ENCODE measurements at places on chromosomes 6 and 20.

- no peak overlapping the region for H3K27ac ChIP-seq
- H3K27me3 ChIP-seq, result no peaks in the 10 kb centered on the region
- peaks cover under 1% of the 10 kb centered on the region for H3K36me3 ChIP-seq
- no peak for DNase-seq
- H3K4me3 ChIP-seq, result no peak overlapping the region
Measured at GRCh38 chr6:163585932-163586437, 171.5 kb downstream of the QKI start.

GRCh38 chr20:37280403-37280802, 9.1 kb upstream of the MANBAL start:
- H3K27ac ChIP-seq, result no peak overlapping the region
- no peak overlapping the region for H3K4me3 ChIP-seq
- H3K27me3 ChIP-seq, result no peaks in the 10 kb centered on the region
- peaks cover 9% of the 10 kb centered on the region for H3K4me1 ChIP-seq

DNA sequence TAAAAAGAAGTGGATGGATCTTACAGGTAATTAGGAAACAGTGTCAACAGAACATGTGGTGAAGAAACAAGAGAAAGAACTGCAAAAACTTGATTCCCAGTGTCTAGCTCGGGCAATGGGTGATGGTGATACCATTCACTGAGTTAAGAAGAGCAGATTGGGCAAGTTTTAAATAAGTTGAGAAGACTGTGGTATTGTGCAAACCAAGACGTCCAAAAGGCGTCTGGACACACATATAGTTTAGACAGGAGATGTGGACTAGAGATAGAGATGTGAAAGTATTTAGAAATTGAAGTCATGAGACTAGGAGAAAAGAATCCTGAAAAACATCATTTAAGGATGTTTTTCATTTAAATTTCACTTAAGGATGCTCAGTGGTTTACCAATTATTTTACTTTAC, 53.9 kb downstream of the CDK19 start:
- H3K27me3 ChIP-seq, result no peaks in the 10 kb centered on the region
- peaks cover 10% of the 10 kb centered on the region for H3K36me3 ChIP-seq
- no peak for DNase-seq

- H3K27ac ChIP-seq, result no peak overlapping the region
- H3K27me3 ChIP-seq, result no peaks in the 10 kb centered on the region
- H3K36me3 ChIP-seq, result no peaks in the 10 kb centered on the region
- no peak overlapping the region for H3K4me3 ChIP-seq
- no peak for DNase-seq
Measured at GRCh38 chr6:135577059-135577538, 79.6 kb upstream of the AHI1 start.

GRCh38 chr6:21844120-21844917, 250.8 kb downstream of the SOX4 start:
- H3K4me3 ChIP-seq, result no peak overlapping the region
- H3K27ac ChIP-seq, result peak overlapping the region; percentile 91
- peaks cover 25% of the 10 kb centered on the region for H3K36me3 ChIP-seq
- DNase-seq, result no peak
- no peaks in the 10 kb centered on the region for H3K27me3 ChIP-seq
